ENCODE measurements at places on chromosomes 6 and 20. TPM values are rescaled to one million over a fixed set of nuclear protein-coding genes. Genes with fewer than 3 reads are reported as not detected.
A peak's percentile ranks its signal among the peaks of the same experiment; 100 is the strongest.

The POM121L2 gene
- not detected for total RNA-seq

- peak; percentile 87 for DNase-seq
Observed at GRCh38 chr6:134175532-134176263, 123.3 kb upstream of the SLC2A12 start.

DNA sequence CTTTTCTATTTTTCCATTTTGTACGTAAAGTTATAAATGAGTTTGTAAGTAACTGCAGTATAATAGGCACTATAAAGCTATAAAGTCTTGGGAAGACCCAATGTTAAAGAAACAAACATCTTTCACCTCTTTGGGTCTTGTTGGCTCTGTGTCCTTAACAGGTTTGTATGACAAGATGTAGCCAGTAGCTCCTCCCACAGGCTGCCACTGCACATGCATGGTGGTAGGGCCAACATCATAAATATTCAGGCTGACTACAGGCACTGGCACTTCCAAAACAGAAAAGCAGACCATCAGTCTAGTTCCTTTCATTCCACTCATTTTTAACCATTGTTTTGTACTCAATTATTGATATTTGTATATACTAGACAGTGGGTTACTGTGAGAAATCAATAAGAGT is 59.9 kb downstream of the COL12A1 start:
- DNase-seq, result no peak

DNA sequence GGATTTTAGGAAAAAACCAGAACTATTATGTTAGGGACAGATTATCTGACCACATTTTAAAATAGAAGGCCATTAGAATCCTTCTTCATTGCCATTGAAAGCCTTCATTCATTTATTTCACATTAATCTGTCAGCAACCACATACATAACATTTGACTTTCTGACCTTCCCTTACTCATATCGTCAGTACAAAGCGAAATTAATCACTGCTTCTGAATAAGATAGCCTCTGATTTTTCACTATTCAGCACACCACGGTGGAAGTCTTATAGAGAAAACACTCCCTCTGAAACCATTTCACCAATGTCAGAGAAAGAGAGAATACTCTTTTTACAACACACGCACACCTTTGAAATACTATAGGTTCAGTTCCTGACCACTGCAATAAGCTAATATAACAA is 442.5 kb upstream of the ID4 start:
- no peak for DNase-seq

The SYCP2L gene
- 1.0 TPM for total RNA-seq

The IL17F gene
- not detected for total RNA-seq

The EDN3 gene
- 0.27 TPM for total RNA-seq

- no peak for DNase-seq
Observed at GRCh38 chr6:131823276-131823902, 15.6 kb downstream of the ENPP1 start.

The TREM2 gene
- total RNA-seq, result 58.5 TPM

DNA sequence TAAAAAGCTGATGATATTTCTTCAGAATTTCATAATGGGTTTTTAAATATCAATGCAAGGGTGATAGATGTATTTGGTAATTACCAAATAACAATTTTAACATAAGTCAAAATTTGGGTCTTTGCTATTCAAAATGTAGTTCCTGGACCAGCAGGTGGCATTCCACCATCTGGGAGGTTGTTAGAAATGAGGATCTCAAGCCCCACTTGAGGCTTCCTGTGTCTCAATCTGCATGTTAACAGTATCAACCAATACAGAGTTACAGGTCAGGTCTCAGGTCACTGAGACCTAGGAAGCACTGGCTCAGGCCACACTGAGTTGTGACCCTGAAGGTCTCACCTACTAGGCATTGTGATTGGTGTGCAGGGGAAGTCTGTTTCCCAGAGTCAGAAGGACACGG is 57.2 kb upstream of the MTRF1L start:
- no peak for DNase-seq

All from lower lobe of right lung (tissue), 2 donors.